ENCODE measurements at places on chromosomes 2 and 18. TPM values are rescaled to one million over a fixed set of nuclear protein-coding genes. Genes with fewer than 3 reads are reported as not detected.

- no peak overlapping the region for H3K27ac ChIP-seq
- H3K36me3 ChIP-seq, result peaks cover 10% of the 10 kb centered on the region
- H3K27me3 ChIP-seq, result no peaks in the 10 kb centered on the region
- H3K4me3 ChIP-seq, result no peak overlapping the region
- no peak for DNase-seq
These were observed 22.5 kb downstream of the ELMOD3 start for GRCh38 chr2:85377083-85377482.

DNA sequence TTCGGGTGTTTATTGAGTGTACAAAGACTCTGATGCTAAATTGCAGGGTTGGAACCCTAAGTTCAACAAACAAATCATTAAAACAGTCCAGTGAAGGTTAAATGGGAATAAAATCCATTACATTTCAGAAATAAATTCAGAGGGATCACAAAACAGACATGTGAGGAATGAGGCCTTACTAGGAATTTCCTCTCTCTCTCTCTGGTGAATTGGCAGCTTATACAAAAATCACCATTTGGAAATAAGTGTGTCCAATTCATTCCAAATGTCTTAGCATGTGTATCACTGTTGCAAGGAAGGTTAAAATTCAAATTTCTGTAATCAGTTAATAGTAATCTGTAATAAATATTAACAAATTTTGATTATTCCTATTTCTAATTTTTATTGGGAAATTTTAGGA is 228.6 kb upstream of the PXDN start:
- no peak overlapping the region for H3K4me3 ChIP-seq
- H3K27ac ChIP-seq, result no peak overlapping the region
- no peaks in the 10 kb centered on the region for H3K4me1 ChIP-seq
- no peaks in the 10 kb centered on the region for H3K36me3 ChIP-seq

- H3K27me3 ChIP-seq, result no peaks in the 10 kb centered on the region
- no peak overlapping the region for H3K27ac ChIP-seq
- no peaks in the 10 kb centered on the region for H3K4me1 ChIP-seq
- no peak for DNase-seq
- H3K36me3 ChIP-seq, result no peaks in the 10 kb centered on the region
These were observed 34.1 kb downstream of the NHEJ1 start for GRCh38 chr2:219126555-219126954.

The PLEK gene
- 41.3 TPM for total RNA-seq

The CGREF1 gene
- 0.57 TPM for total RNA-seq

DNA sequence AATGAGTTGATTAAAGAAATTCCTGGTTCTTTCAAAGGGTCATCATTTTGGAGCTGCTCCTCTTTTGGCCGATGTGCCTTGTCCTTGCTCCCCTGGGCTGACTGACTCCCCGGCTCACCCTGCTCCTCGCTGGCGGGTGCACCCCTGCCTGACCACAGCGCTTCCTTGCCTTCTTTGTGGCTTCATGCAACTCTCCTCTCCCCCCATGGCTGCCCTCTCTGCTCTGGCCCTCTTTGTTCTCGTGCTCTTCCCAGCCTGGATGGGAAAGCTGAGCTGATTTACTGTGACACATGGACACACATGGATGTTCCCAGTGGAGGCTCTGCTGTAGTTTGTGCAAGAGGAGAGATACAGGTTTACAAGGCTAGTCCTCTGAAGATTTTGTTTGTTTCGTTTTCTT is 234.6 kb downstream of the HAUS1 start:
- H3K4me3 ChIP-seq, result no peak overlapping the region
- no peak for DNase-seq
- no peaks in the 10 kb centered on the region for H3K36me3 ChIP-seq
- peaks cover 14% of the 10 kb centered on the region for H3K27me3 ChIP-seq
- peaks cover 15% of the 10 kb centered on the region for H3K4me1 ChIP-seq

DNA sequence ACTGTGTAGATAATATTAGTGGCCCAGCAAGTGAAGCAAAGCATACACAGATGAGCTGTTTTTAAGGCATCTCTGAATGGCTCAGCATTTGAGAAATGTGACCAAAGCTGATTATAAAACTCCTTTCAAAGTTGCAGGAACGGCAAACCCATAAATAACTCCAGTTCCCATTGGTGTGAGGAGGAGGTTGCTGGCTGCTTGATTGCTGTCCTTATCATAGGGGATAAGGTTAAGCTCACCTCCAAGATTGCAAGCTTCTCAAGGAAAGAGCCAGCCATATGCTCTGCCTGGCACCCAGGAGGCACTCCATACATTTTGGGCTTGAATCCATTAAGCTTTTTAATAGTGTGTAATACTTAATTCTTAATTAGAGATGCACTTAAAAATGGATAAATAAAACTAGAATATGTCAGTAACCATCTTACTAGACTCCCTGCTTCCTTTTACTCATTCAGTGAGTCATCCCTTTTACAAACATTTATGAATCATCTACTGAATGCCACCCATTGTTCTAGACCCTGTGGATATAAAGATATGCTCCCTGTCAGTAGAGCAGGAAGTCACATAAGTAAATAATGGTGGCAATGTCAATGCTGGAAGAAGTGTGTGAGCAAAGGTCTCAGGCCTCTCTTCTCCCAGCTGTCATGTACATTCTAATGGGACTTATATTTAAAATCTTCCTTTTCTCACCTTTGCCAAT is 99.3 kb downstream of the SPATS2L start:
- no peaks in the 10 kb centered on the region for H3K27me3 ChIP-seq
- no peak overlapping the region for H3K4me3 ChIP-seq
- no peaks in the 10 kb centered on the region for H3K4me1 ChIP-seq
- DNase-seq, result no peak
- H3K27ac ChIP-seq, result no peak overlapping the region

DNA sequence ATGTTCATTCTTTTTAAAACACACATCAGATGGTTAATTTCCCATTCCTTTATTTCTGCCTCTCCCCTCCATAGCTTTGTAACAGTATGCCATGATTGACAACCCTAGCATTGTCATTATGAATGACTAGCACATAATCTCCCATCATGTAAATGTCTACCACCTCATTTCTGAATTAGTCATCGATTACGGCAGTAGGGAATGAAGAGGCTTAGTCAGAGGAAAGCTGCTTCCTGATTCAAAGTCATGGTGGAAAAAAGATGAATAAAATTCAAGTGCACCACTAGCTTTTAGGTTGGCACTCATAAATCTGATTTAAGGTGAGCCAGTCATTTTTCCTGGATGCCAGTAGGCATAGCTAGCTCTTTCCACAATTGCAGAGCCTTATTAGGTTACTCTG is 19.1 kb upstream of the ACMSD start:
- H3K27ac ChIP-seq, result no peak overlapping the region
- H3K4me1 ChIP-seq, result no peaks in the 10 kb centered on the region
- H3K36me3 ChIP-seq, result no peaks in the 10 kb centered on the region
- H3K27me3 ChIP-seq, result no peaks in the 10 kb centered on the region

DNA sequence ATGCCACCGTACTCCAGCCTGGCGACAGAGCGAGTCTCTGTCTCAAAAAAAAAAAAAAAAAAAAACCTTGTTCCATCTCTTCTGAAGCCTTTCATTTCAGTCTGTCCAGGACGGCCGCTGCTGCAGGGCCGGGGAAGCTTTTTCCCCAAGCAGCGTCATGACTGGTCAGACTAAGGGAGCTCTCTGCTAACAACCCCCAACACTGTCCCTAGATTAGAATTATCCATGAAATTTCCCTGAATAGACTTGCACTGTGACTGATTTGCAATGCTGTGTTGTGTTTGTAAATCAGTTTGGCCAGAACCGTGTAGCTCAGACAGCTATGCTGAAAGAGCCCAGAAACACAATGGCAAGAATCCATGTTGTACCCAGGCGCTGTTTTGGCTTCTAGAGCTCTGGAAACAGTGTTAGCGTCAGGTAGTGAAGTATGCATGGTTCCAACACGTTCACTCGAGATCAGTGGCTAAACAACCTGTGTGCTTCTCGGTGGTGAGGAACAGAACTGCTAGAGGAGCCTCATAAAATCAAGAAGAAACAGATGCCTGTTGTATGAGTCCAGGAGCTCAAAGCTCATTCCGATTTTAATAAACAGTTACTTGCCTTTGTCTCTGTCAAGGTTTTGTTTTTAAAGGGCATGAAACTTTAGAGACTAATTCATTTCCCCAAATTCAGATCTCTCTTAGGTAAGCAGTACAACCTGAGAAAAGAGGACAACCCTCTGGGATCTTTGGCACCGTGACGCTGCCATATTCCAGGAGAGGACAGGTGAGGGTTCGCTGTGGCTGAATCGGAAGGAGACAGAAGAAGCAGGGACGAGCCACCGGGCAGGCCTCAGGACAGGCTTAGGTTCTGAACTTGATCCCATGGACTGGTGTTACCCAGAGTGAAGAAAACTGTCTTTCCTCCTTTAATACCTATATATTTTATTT is 43.5 kb downstream of the GORASP2 start:
- peaks cover 9% of the 10 kb centered on the region for H3K36me3 ChIP-seq
- no peaks in the 10 kb centered on the region for H3K27me3 ChIP-seq
- DNase-seq, result no peak
